ENCODE measurements at places on chromosomes 16 and 17.

- no peak for DNase-seq
Observed at GRCh38 chr17:46046957-46047356, 47.9 kb downstream of the STH start.

GRCh38 chr16:9463461-9463860 is 372.0 kb downstream of the HAPSTR1 start:
- DNase-seq: no peak

DNA sequence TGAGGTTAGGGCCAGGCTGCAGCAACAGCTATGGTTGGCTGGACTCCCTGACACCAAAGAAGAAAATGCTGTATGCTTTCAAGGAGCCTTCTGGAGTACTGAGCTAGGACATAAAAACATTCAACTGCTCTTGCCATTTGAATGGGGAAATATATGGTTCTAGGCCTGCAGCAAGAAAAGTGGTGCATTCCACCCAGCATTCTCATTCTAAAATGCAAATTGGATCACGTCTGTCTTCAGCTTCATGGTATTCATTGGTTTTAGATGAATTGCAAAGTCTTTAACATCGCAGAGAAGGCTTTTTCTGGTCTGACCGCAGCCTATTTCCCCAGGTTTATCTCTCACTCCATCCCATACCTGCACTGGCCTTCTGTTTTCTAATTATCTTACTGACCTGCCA is 27.1 kb upstream of the SOX9 start:
- DNase-seq: no peak

GRCh38 chr17:72878975-72879660 is 213.4 kb downstream of the SLC39A11 start:
- no peak for DNase-seq
